NCI-H1092 (cell line): ENCODE measurements at places on chromosomes 11 and 22.

- DNase-seq, result no peak
These were observed 526 bp downstream of the TPST2 start for GRCh38 chr22:26589367-26589844.

- no peak for DNase-seq
These were observed 70.9 kb downstream of the ZBTB44 start for GRCh38 chr11:130243816-130244215.

DNA sequence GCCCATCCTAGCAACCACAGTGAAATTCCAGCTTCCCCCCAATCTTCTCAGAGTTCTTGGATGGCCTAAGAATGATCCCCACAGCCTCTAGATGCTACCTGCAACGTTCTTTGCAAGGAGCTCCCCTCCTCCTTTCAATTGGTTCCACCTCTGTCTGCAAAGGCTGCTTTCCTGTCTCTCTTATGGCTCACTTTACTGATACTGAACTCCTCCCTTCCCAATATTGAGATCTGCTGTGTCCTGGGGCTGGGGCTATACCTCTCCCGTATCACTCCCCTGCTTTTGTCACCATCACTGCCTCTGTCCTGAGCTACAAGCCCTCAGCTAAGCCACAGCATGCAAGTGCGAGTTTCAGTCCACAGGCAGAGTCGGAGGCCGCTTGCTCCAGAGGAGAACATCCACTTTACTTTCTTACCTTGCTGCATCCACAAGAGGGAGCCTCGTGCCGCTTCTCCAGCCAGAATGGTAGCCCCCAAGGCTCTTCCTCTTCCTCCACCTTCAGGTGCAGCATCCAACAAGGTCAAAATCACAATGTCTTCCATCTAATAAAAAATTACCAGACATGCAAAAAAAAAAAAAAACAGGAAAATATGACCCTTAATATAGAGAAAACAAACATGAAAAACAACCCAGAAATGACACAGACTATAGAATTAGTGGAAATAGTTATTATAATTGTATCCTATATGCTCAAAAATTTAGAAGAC lies 48.6 kb upstream of the TMEM45B start:
- no peak for DNase-seq

GRCh38 chr11:133163463-133164419 lies 368.6 kb downstream of the OPCML start:
- DNase-seq, result peak; percentile 60

DNA sequence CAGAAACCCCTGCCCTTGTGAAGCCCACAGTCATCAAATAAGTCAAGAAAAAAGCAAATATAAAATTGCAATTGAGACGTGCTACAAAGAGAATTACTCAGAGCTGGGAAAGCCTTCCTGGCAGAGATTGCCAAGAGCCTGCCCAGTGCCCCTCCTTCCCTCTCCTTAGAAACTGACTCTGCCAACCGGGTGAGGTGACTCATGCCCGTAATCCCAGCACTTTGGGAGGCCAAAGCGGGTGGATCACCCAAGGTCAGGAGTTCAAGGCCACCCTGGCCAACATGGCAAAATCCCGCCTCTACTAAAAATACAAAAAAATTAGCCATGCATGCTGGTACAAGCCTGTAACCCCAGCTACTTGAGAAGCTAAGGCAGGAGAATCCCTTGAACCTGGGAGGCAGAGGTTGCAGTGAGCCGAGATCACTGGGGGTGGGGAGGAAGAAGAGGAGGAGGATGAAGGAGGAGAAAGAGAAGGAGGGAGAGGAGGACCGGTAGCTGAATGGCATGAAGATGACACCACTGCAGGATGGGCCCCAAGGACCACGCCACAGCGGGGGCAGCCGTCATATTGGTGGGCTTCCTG lies 76.1 kb upstream of the RTL6 start:
- DNase-seq, result no peak

GRCh38 chr11:33116535-33116934 lies 44.7 kb downstream of the CSTF3 start:
- DNase-seq, result no peak

- DNase-seq, result no peak
These were observed 12.8 kb downstream of the CXCR5 start for GRCh38 chr11:118896472-118896913.

DNA sequence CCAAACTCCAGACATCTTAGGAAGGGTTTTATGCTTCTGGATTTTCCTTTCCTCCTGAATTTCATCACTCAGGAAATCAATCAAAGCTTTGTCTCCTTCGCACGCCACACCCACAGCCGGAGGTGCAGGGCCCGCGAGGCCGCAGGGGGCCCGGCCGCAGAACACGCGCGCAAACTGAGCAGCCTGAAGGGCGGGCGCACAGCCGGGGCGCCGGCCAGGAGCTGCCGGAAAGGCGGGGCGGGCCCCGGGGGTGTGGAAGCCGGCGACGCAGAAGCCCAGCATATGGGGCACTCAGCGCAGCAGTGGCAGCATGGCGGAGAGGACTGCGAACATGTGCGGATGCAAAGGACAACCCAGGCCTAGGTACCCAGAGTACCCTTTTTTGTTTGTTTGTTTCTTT lies 33.1 kb upstream of the SPTBN2 start:
- DNase-seq, result no peak

DNA sequence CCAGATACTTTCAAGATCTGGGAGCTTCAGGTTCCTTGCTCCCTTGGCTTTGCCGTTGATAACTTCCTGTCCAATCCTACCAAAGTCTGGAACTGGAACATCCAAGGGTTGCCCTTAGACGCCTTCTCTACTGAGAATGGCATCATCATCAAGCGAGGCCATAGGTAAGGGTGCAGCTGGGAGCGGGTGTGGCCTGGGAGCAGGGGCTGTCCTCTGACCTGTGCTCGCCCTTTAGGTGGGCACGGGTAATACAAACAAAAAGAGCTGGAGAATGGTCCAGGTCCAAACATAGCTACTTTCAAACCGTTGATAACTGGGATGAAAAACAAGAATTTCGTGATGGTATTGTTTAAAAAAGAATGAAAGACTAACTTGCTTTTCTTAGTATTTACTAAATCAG lies 25.0 kb downstream of the CASP12 start:
- DNase-seq, result no peak

DNA sequence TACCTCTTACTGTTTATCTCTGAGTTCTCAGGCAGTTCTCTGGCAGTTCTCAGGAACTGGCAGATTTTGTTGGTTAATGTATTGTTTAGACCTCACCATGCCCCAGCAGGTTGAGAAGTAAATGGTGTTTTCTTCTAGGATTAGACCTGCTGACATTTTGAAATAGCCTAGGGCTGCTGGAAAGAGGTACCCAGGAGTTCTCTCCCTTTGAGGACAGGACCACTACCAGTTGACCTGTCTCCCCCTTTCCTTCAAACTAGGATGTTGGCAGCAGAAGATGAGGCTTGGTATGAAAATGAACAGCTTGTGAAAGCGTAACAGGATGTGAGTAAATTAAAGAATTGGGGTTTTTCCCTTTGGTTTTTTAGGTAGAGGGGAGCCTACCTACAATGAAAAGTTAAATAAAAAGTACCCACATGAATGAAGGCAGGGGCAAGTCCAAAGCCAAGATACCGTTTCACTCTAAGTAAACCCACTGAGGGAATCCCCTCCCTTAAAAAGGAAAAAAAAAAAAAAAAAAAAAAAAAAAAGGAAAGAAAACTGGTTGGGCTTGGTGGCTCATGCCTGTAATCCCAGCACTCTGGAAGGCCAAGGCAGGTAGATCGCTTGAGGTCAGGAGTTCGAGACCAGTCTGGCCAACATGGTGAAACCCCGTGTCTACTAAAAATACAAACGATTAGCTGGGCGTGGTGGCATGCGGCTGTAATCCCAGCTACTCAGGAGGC lies 96.2 kb downstream of the PDHX start:
- no peak for DNase-seq

DNA sequence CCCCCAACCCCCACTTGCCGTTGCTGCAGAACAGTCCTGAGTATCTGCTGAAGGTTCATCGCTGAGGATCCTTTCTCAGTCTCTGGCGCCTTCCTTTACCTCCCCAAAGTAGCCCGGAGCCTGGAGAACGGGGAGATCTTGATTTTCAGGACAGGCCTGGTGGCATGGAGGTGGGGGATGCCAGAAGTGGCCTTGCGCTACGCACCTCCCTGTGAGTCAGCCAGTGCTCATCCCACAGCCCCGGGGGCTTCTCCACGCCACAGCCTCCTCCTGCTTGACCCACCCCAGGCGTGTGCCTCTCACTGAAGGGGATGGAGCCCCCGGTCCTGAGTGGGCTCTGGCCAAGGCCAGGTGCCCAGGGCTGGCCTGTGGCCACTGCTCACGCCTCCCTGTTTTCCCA lies 339.6 kb downstream of the TBC1D22A start:
- DNase-seq, result no peak

DNA sequence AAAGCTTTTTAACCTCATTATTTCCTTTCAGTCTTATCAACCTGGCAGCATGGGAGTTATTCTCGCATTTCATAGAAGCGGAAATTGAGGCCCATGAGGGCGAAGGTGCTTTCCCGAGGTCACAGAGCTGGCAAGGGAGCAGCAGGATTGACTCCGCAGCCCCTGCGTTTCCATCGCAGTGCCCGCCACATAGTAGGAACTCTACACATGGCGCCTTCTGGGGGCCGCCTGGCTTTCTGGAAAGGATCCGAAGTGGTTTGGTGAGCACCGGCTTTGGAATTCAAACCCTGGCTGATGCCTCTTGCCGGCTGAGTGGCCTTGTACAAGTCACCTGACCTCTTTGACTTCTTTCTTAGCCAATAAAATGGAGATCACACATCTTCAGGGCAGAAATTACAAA lies 93.4 kb downstream of the CEP164 start:
- no peak for DNase-seq
